ENCODE measurements at places on chromosomes 1 and 21.

DNA sequence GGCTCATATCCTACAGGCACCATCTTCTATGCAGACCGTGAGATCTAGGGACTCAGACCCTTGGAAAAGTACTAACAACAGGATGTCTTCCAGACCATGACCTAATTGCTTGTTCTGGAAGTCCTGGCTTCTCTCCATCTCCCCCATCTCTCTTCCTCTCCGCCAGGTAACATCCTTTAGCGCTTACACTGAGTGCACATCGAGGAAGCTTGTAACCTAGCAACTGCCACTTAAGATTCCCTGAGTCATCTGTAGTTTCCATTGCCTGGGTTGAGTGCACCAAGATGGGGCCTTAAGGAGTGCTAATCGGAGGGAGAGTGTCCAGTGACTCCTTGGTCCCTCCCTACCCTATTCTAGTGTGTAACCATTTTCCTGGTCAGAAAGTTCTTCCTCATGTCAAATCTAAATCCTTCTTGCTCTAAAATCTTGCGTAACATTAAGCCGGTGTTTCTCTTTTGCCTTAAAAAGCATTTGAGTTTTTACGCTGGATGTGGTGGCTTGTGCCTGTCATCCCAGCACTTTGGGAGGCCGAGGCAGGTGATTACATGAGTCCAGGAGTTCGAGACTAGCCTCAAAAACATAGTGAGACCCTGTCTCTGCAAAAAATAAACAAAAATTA is 9.7 kb downstream of the KLHDC8A start:
- DNase-seq = no peak

DNA sequence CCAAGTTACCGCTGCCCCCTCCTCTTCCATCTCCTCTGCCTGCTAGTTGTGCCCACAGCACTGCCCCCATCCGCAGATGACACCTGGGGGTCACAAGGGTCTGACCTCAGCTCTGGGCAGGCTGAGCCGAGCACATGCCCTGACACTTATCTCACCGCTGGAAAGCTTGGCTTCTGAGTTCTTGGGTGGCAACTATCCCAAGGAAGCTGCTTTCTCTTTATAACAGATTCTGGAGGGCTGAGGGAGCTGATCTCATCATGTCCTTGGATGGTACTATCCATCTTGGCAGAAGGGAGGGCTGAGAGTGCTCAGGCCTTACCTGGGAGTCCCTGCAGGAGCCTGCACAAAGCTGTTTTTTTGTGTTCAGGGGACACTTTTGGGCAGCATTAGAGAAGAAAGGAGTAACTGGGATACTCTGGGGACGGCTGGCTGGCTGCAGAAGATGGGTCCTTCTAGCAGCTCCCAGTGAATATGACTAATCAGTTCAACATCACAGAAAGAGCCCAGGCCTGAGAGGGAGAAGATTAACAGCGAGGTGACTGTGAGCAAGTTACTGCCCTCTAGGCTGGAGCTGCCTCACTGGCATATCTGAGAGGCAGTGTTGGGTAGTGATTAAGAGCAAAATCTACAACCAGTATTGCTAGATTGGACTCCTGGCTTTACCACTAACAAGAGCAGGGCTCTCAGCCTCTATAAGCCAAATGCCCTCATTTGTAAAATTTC is 71.6 kb downstream of the PLXNA2 start:
- DNase-seq = no peak

GRCh38 chr1:222093518-222093917 is 351.6 kb upstream of the DUSP10 start:
- DNase-seq = no peak

DNA sequence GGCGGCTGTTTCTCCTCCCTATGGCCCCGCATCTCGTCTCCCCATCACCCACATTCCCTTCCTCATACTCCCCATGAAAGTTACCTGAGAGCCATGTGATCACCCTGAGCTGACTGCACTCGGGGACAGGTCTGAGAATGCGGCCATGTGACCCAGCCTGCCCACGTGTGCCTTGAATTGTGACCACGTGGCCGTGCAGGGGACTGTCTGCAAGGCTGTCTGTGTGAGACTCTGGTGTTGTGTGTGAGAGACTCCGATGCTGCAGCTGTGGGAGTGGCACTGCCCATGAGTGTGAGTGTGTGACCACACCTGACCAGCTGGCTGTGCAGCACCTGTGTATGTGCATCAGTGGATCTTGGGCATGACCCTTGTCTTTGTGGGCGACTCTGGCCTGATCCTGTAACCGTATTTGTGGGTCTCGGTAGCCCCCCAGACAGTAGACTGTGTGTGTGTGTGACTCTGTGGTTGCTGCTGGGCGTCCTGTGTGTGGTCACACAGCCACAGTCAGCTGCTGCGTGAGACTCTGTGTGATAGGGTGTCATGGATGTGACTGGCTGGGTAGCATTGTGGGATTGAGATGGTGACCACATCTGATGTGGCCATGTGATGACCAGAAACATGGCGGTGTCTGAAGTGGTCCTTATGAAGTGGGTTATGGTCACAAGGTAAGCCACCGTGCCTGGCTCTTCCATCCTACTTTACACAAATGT is 56.8 kb upstream of the KDM4A start:
- DNase-seq = no peak

- DNase-seq = no peak
These were observed 162.6 kb upstream of the USP25 start for GRCh38 chr21:15567191-15567590.

GRCh38 chr1:196152086-196152485 is 456.2 kb downstream of the KCNT2 start:
- no peak for DNase-seq

GRCh38 chr1:6483017-6483760 is 8.3 kb downstream of the PLEKHG5 start:
- no peak for DNase-seq

- DNase-seq = no peak
These were observed 23.8 kb downstream of the HSD11B1 start for GRCh38 chr1:209728466-209728865.

DNA sequence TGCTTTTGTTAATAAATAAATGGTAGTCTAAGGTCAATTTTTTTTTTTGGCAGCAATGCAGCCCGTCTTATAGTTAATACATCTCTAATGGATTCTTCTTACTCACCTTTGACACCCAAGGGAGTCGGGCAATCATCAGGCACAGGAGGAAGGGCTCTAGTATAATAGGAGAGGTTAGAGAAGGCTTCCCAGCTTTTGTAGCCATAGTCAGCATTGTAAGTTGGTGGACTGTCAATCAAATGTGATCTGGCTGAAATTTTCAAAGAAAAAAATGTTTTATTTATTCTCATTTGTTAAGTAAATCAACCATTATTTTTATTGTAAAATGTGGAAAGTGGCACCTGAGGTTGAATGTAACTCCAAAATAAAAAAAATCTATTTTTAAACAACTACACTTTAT is 2.1 kb downstream of the PTGS2 start:
- no peak for DNase-seq

- no peak for DNase-seq
These were observed 83.0 kb downstream of the RHOU start for GRCh38 chr1:228818296-228818695.

- DNase-seq = no peak
These were observed 7.4 kb upstream of the IRF2BP2 start for GRCh38 chr1:234617131-234617985.

DNA sequence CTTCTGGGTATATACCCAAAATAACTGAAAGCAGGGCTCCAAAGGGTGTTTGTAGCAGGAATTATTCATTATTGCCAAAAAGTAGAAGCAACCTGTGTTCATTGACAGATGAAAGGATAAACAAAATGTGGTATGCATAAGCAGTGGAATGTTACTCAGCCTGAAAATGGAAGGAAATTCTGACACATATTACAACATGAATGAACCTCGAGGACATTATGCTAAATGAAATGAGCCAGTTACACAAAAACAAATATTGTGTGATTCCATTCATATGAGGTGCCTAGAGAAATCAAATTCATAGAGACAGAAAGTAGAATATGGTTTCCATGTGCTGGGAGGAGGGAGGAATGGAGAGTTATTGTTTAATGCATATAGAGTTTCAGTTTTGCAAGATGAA is 86.3 kb upstream of the ARTN start:
- DNase-seq = no peak

DNA sequence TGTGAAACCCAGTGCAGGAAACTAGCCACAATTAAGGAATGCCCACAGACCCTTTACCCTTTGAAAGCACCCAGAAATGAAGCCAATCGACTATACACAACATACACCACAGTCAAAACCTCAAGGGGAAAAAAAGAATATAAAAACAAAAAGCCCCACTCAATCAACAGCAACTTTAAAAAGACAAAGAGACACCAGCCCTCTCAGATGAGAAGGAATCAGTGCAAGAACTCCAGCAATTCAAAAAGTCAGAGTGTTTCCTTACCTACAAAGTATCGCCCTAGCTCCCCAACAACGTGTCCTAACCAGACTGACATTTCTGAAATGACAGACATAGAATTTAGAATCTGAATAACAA is 147.7 kb downstream of the CHD1L start:
- DNase-seq = no peak

DNA sequence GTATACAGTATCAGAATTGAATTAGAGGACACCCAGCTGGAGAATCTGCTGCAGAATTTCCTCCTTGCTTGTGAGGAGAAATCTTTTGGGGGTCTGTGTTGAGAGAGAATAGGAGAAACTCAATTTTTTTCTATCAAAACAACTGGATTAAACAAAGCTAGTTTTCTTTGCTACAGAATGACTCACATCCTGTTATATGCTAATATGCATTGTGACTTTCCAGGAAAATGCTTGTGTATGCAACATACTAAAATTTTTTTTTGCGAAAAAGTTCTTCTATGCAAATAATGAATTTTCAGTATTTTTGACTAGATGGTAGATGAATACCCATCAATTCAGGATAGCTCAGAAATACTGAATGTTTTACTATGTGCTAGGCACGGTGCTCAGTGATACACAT is 2.2 kb downstream of the VAMP4 start:
- no peak for DNase-seq

GRCh38 chr1:47575855-47576757 is 138.3 kb downstream of the FOXD2 start:
- no peak for DNase-seq

- no peak for DNase-seq
These were observed 39.7 kb downstream of the RIPK4 start for GRCh38 chr21:41726970-41727783.

Data from activated naive CD4-positive, alpha-beta T cell (primary cell).